ENCODE measurements at places on chromosomes 11 and 22.

GRCh38 chr11:111388420-111388819 is 9.3 kb upstream of the POU2AF1 start:
- no peak for DNase-seq

DNA sequence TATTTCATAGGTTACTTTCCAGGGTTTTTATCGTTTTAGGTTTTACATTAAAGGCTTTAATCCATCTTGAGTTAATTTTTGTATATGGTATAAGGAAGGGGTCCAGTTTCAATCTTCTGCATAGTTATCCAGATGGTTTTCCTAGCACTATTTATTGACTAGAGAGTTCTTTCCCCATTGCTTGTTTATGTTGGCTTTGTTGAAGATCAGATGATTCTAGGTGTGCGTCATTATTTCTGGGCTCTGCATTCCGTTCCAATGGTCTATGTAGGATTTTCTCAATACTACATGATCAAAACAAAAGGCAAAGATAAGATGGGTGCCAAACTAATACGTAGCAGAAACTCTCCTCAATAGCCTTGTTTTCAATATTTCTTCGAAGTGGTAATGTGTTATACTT is 14.3 kb upstream of the RIC3 start:
- no peak for DNase-seq

DNA sequence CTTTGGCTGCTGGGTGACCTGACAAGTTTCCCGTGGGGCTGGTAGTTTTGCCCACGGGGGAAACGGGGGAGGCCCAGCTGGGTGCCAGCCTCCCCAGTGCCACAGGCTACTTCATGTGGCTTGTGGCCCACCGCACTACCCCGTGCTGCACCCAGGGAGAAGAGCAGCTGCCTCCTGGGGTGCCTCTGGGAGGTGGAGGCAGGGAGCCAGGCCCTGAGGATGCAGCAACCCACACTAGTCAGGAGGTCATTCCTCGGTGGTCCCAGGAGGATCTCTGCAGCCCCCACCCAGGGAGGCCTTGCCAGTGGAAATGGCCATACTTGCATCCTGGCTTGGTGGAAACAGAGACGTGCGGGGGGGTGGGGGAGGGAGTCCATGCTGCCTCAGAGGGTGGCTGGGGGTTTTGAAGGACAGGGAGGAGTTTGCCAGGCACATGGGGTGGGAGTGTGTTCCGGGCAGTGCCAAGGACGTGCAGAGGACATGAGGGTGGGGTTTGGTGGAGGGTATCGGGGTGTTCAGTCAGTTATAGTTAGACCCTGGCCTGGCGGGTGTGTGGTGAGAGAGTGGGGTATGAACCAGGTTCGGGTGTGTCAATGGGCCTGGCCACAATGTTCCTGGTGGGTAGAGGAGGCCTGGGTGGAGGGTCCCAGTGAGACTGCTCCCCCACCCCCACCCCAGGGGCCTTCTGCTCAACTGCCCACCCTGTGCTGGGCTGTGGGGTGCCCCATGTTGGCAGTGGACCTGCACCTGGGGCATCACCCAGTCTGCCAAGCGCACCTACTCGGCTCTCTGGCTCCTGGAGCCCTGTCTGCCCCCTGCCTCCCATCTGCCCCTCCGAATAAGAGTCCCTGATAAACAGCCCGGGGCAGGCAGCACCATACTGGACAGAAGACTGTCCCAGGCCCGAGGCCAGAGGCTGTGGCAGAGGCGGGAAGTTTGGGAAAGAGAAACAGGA is 3.8 kb downstream of the PIM3 start:
- DNase-seq, result no peak

GRCh38 chr11:114970927-114971645 is 292.8 kb downstream of the NXPE2 start:
- no peak for DNase-seq

GRCh38 chr22:37725551-37726240 is 28.8 kb downstream of the TRIOBP start:
- DNase-seq, result no peak

DNA sequence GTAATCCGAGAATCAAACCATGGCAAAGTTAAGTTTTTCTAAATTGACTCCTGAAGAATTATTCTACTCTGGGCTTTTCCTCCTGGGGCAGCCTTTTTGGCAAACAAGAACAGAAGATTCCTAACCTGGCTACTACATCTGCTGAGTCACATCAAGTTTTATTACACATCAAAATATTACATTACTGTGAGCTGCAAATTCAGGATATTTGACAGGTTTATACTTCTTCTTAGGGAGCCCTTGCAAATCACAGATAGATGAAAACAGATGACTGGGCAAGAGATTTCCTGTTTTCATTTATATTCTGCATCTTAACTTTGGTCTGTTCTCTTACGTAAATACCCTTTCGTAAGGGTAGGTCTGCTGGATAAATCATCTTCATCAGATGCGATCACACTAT is 23.6 kb downstream of the XRRA1 start:
- no peak for DNase-seq

DNA sequence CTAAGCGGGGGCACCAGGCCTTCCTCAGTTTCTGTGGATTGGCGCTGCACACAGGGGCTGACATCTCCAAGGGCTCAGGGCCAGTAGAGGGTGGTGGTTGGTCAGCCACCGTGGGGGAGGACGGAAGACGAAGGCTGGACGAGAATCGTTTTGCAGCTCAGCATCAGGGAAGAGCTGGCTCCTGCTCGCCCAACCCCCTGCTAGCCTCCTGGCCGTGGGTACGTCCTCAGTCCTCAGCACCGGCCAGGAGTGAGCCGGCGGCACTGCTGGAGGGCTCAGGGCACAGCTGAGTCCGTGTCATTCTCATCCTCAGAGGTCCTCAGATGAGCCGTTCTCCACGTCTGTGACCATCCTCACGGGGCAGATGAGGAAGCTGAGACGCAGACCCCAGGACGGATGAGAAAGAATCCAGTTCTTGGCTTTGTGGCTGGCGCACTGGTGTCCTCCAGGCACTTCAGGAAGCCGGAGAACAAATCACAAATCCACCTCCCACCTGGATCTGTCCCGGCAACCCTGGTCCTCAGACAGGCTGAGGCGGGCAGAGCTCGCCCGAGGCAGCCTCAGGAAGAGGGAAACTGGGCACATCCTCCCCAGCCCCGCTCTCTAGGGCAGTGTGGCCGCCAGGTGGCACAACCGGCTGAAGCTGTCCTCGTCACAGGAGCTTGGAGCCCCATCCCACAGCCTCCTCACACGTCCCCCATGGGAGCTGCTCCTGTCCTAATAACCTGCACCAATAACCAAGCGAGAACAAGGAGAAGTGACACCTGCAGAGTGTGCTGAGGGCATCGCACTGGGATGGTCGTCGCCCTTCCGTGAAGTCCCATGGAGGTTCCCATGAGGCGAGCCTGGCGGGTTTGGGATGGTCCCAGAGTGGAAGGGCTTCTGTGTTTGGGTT is 393.7 kb downstream of the BRD1 start:
- DNase-seq, result no peak

DNA sequence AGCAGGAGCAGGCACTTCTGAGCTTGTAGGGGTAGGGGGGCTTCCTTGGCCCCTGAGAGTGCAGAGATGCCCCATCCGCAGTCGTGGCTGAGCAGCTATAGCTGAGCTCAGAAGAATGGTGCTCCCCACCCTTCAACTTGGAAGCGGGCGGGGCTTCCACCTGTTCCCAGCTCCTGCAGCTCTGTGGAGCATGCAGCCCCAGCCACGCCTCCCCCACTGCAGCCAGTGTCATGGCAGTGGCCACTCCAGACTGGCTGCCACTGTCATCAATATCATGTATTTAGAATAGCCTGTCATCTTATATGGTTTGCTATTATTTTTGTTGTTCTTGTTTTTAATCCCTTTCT is 213.1 kb downstream of the LRRC4C start:
- no peak for DNase-seq

- DNase-seq, result no peak
These were observed 32.0 kb downstream of the IGHMBP2 start for GRCh38 chr11:68935516-68936357.

- DNase-seq, result no peak
These were observed 44.7 kb upstream of the SEPTIN5 start for GRCh38 chr22:19669570-19669969.

DNA sequence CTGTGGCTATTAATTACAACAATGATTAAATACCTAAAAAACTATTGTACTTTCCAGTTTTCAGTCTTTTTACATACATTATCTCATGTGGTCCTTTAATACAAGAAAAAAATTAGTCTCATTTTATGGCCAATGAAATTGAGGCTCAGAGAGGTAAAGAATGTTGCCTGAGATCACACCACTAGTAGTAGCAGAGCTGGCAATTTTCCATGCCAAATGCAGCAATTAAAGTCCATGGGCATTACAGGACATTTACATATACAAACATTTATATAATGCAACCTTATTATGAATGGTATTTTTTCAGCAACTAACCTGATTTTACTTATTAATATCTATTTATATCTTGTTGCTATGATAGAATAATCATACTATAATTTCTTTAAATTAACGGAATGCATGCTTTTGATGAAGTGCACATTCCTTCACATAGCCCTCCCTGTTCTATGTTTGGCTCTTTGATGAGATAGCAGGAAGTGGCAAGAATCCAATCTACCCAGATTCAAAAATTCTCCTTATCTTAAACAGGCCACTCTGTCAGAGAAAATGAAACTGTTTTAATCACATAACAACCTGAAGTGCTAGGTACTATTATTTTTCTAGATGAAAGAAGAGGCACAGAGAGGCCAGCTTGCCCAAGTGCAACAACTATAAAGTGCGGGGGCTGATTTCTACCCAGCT is 120.9 kb upstream of the LDLRAD3 start:
- DNase-seq, result no peak

- no peak for DNase-seq
These were observed 1.2 kb upstream of the ATF4 start for GRCh38 chr22:39518996-39519680.

DNA sequence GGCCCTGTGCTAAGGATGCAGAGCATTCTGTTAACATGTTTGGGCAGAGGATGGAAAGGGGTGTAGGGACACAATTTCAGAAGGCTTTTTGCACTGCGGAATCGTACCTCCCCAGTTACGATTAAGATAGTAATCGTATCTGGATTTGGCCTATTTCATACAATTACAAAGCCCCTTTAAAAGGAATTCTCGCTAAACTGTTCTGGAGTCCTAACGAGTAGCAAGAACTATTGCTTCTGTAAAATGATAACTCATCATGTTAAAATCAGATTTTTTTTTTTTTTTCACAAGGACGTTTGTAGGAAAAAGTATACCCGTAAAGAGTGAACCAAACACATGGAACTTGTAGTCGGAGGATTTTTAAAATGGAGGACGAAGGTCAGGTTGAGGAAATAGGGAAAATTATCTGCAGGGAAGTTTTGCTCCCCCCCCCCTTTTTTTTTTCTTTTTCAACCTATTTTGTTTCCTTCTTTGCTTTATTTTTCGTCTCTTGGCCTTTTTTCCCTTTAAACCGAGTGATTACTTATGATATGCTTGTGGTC is 934 bp downstream of the HSD17B12 start:
- DNase-seq, result peak; percentile 48

GRCh38 chr11:111938687-111939160 is 1.6 kb downstream of the DIXDC1 start:
- peak; percentile 70 for DNase-seq

GRCh38 chr11:8426076-8426475 is 162.4 kb upstream of the LMO1 start:
- no peak for DNase-seq

DNA sequence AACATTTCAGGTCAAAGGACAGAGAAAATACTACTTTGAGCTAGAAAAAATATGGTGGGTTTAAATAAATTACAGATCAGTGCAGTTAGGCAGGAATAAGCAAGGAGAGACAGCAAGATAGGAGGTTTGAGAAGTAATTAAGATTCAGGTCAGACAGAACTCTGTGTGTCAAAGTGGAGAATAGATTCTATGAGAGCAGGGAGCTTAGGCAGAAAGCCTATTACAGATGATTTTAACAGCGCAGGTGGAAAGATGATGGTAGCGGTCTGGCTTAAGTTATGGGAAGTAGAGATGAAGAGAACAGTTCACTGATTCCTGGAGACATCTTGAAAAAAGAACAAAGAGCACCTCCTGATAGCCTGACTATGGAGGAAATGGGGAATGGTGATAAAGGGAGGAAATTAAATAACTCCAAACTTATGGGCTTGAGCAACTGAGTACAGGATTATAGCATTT is 106.0 kb downstream of the APIP start:
- DNase-seq, result no peak

- DNase-seq, result no peak
These were observed 19.7 kb downstream of the SHISAL1 start for GRCh38 chr22:44293034-44293433.

GRCh38 chr22:38907767-38908166 is 35.8 kb upstream of the CBX6 start:
- DNase-seq, result no peak

DNA sequence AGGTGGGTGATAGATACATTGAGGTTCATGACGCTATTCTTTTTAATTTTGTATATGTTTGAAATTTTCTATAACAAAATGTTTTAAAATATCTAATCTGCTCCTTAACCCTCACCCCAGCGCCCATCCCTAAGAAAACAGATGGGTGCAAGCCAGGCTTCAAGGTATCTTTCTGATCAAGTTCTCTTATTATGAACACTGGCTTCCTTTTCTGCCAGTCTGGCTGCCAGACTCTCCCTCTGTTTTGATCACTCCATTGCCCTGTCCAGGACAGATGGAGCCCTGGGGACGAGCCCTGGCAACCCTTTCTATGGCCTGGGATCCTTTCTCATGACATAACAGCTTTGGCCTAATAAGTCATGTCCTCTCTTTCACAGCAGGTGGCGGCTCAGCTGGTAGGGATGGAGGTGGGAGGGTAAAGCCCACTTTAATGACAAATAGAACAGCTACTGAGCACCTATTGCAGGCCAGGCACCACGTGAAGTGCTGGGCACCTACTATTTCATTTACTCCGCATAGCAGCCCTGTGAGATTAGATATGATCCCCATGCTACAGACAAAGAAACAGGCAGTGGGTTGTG is 38.4 kb downstream of the DRD2 start:
- DNase-seq, result no peak

- no peak for DNase-seq
These were observed 10.6 kb upstream of the BBOX1 start for GRCh38 chr11:27029966-27030365.

DNA sequence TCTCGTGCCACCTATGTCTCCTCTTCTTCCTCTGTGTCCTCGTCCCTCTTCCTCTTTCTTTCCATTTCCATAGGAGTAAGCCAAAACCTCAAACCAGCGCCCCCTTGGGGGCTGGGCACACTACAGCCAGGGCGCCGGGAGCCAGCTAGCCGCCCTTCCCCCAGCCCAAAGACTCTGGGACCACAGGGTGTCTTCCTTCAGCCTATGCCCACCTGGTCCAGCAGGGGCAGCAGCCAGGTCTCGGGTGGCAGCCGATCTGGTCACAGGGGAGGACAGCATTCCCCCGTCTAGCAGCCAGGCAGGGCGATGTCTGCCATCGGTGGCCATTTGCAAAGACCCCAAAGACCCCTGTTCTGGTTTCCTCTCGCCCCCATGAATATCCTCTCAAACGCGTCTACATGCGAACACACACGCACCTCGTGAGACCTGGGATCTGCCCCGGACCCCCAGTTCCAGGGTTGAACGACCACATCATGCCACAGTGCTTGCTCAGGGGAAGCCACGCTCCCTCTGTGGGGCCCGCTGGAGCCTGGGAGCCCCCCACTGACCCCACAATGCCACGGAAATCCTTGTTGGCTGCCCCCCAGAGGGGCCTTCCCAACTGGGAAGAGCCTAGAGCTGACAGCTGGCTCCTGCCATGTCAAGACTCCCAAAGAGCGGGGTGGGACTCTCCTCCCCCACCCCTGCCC is 546.0 kb upstream of the CCDC179 start:
- DNase-seq, result no peak

Measured in kidney capillary endothelial cell (primary cell).